Epithelial cell of alveolus of lung (primary cell): ENCODE measurements at places on chromosomes 4 and X. TPM values are rescaled to one million over a fixed set of nuclear protein-coding genes. Genes with fewer than 3 reads are reported as not detected.

DDIT4L gene
- 0.26 and 0.40 TPM in 2 replicates for total RNA-seq

CYTL1 gene
- 2.2 and 3.4 TPM in 2 replicates for total RNA-seq

PRKX gene
- total RNA-seq = 9.6 and 13.7 TPM in 2 replicates

SSX4 gene
- total RNA-seq = not detected in 2 replicates

IL2RG gene
- not detected in 2 replicates for total RNA-seq

TRIM61 gene
- total RNA-seq = 2.5 and 2.7 TPM in 2 replicates
